ENCODE measurements at places on chromosomes 1 and 21.

- no peak for DNase-seq
Measured at GRCh38 chr1:118340928-118341910, 156.2 kb upstream of the SPAG17 start.

DNA sequence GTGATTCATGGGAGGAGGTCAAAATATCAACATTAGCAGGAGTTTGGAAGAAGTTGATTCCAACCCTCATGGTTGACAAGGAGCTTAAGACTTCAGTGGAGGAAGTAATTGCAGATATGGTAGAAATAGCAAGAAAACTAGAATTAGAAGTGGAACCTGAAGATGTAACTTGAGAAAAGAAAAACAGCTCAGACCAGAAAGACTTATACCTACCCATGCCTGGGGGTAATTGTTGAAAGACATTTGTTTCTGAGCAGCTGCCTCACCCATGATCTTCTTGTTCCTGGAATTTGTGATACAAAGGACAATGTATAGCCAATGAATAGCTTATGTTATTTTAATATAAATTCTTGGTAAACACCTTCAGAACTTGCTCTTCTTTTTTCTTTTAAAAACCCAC lies 128.6 kb downstream of the LRIG2 start:
- no peak for DNase-seq

DNA sequence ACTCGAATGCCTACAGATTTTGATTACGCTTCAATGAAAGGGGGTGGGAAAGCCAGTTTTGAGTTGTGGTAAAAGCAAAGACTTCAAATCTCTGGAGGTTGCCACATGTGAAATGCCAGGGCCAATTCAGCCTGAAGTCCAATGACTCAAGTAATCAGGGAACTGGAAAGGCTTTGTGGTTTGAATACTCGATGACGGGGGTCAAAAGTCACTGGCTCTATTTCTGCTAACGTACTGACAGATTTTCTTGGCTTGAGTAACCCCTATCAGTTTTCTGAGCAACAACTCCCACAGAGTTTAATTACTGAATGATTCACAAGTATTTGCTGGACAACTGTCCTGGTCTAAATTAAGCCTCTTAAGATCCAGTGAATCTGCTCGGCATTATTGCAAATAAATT lies 152.2 kb downstream of the SIPA1L2 start:
- no peak for DNase-seq

DNA sequence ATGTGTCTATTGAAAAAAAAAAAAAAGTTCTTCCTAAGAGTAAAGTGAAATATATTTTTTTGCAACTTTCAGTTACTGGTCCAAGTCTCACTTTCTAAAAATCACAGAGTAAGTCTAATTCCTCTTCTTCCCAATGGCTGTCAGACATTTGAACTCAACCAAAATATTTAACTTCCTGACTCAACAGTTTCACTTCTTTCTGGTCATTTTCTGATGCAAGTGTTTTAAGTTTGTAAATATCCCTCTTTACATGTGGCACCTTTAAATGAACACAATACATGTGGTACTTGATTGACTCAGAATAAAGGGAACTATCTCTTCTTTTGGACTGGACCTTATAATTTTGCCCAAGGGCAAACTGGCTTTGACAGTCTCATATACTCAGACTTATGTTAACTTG lies 76.7 kb downstream of the ASH1L start:
- no peak for DNase-seq

GRCh38 chr1:200180821-200181220 lies 153.3 kb downstream of the NR5A2 start:
- DNase-seq = no peak

DNA sequence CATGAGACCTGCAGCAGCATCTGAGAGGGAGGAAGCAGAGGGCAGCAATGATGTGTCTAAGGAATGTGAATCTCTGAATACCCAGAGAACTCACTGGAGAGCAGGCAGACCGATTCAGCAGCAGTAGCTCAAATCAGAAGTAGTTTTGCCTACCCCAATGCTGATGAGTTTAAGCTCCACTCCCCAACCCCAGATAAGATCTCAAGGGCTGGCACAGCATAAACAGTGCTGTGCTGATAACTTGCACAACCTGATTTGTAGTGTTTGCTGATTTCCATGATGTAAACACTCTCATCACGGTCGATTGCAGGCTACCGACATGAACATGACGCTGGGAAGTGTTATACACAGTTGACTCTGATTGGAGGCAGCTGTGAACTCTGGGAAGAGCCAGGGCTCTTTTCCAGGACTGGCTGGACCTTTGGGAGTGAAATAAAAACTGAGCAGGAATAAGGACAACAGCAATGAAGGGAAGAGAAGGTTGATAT lies 11.2 kb upstream of the HMGCS2 start:
- no peak for DNase-seq

GRCh38 chr1:66383168-66383567 lies 150.8 kb upstream of the SGIP1 start:
- no peak for DNase-seq

DNA sequence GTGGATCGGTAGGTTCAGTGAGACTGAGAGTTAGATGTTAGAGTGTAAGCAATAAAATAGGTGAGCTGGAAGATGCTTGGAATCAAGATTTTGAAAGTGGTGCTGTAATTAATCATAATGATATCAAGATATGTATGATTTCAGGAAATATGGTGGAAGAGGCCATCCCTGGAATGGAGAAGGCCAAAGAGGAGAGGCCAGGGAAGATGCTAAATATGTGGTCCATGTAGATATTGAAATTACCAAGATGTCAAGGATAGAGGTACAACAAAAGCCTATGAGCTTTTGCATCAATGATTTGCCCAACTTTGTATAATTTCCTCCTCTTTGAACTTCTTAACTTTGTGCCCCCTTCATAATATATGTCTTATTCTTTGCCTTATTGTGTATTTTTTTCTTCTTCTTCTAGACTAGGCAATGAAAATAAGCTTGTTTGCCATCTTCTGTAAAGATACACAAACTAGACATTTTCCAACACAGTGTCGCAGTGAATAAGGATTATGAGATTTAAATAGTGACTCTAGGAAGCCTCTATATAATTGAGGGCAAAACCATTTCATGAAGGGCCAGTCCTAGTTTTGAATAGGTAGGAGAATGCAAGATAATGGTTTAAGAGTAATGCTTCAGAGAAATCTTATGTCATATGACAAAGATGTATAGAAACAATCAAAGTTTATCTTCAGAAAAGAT lies 8.9 kb downstream of the PTGS2 start:
- no peak for DNase-seq

DNA sequence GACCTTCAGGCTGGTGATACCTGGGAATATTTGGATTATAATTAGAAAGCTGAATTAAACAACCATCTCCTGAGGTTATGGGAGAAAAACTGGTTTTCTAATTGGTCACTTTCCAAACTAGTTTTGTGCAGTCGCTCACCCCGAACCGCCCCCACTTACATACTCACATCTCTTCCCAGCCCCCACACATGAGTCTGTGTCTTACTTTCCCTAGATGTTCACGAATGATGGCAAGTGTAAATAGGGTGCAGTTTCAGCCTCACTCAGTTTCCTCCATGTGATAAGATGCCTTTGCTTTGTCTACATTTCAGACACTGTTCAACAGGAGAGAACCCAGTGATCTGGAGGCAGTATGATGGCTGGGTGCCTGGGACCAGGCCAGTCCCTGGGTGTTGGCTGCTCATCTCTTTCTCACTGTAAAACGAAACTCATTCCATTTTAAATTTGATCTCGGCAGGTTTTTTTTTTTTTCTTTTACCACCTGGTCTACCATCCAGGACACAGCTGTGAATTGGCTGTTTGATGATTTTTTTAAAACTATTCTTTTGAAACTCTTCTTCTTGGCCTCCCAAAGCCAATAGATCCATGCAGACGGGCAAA lies 164.3 kb upstream of the RAB4A start:
- DNase-seq = no peak

DNA sequence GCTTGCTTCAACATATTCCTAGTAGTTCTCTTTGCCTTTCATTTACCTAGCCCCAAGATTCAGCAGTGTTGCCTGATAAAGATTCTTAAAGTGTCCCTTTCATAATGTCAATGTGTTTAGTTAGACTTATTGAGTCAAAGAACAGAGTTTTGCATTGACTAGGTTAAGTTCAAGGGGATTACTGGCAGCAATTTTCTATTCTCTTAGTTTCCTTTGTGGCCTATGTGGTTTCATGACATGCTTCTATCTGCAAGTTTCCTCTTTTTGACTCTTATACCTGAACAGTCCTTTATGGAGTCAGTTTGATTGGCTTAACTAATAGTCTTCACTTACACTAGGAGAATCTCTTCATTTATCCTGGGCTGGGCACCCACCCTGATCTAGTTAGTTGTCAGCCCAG lies 151.3 kb downstream of the ADGRL4 start:
- DNase-seq = no peak

DNA sequence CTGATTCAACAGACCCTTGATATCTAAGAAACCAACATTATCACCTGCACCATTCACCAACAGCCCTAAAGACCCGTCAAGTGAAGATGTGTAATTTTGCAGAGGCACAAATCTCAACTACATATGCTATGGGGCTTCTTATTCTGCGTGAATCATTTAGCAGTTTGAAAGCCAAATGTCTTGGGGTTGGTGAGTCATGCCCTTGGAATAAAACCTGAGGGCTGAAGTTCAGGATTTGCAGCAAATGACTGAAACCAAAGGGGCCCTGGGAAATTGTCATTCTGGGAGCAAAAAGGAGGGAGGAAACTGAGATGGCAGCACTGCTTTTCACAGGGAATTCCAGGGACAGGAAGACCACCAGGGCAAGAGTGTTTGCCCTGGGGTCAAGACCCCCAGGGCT lies 79.2 kb upstream of the TNR start:
- DNase-seq = no peak

DNA sequence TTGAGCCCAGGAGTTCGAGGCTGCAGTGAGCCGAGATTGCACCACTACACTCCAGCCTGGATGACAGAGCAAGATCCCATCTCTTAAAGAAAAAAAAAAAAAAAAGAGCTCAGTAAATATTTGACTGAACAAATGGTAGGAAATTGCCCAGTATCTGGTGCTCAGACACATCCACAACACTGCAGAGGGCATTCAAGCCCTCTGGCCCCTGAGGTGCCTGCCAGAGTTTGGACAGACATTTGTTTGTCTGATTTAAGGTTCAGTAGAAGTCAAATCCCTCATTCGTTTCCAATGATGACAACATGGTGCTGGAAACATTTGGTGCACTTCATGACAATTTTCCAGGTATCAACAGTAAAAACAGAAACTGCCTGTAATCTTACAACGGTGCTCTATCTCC lies 86.6 kb downstream of the HLCS start:
- DNase-seq = no peak

GRCh38 chr1:22665752-22666151 lies 12.7 kb downstream of the C1QB start:
- DNase-seq = no peak

DNA sequence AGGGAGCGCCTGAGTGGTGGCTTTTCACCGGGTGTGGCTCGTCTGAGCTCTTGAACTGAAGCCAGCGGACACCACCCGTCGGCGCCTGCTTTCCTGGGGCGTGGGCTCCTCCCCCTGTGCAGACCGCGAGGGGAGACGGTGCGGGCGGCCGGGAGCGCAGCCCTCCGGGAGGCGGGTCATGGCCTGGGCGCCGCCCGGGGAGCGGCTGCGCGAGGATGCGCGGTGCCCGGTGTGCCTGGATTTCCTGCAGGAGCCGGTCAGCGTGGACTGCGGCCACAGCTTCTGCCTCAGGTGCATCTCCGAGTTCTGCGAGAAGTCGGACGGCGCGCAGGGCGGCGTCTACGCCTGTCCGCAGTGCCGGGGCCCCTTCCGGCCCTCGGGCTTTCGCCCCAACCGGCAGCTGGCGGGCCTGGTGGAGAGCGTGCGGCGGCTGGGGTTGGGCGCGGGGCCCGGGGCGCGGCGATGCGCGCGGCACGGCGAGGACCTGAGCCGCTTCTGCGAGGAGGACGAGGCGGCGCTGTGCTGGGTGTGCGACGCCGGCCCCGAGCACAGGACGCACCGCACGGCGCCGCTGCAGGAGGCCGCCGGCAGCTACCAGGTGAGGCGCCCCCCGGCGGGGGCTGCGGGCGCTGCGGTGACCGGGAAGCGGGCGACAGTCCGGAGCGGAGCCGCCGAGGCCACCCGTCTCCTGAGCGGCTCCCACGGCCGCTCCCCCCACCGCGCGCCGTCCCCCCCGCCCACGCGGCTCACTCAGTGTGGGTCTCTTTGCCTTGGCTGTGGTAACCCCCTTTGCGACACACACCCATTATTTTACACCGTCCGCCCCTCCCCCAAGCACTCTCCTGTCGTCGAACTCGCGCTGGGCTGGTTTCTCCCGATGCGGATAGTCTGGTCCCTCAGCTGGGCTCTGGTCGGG lies at the start of gene TRIM58:
TRIM58 (plus strand) TSS at position 119 of the 916 bp plus-strand sequence; CDS start at position 179, 60 bp downstream.
- peak; percentile 22 for DNase-seq

GRCh38 chr1:87030740-87031690 lies 116.6 kb downstream of the HS2ST1 start:
- DNase-seq = no peak

Measured in activated CD4-positive, alpha-beta T cell treated with anti-CD3 and anti-CD28 coated beads for 24 hours (primary cell).